ENCODE measurements at places on chromosomes 7 and 10. TPM values are rescaled to one million over a fixed set of nuclear protein-coding genes. Genes with fewer than 3 reads are reported as not detected.

The ITPRID1 gene
- not detected for total RNA-seq

The PTER gene
- total RNA-seq: 13.2 TPM

- no peak for DNase-seq
Observed at GRCh38 chr7:19275000-19275399, 129.8 kb upstream of the FERD3L start.

The PAX4 gene
- not detected for total RNA-seq

All from left lobe of liver (tissue), 2 donors.